ENCODE measurements at places on chromosomes 3 and 15.

GRCh38 chr3:135018149-135018923 is 223.3 kb downstream of the EPHB1 start:
- no peak for DNase-seq

- DNase-seq, result no peak
Measured at GRCh38 chr15:97652041-97652440, 308.5 kb upstream of the ARRDC4 start.

- no peak for DNase-seq
Measured at GRCh38 chr3:152656214-152656971, 178.5 kb upstream of the P2RY1 start.

GRCh38 chr3:72280876-72281275 is 495.9 kb upstream of the PROK2 start:
- no peak for DNase-seq

GRCh38 chr15:47711655-47712054 is 5.7 kb upstream of the SEMA6D start:
- no peak for DNase-seq

GRCh38 chr3:123884203-123884831 is at the start of gene MYLK:
Gene MYLK, minus strand, starts transcription at chr3:123884332. Its CDS starts 90,491 bp downstream, at chr3:123793841.
- DNase-seq, result peak; percentile 82

DNA sequence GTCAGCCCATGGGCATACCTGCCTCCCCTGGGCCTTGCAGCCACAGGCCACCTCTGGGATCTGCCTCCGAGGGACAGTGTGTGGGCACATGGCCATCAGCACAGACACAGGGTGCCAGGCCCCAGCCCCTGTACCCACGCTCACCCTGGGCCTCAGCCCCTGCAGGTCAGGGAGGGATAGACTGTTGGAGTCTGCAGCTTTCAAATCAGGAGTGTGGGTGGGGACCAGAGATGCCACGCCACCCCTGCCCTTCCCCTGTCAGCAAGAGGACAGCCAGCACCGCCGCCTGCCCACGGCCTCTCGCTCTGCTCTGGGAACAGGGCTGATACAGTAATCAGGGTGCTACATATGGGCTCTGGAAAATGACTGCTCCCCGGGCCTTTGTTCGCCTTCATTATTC is 72.7 kb downstream of the DNAJB8 start:
- no peak for DNase-seq

DNA sequence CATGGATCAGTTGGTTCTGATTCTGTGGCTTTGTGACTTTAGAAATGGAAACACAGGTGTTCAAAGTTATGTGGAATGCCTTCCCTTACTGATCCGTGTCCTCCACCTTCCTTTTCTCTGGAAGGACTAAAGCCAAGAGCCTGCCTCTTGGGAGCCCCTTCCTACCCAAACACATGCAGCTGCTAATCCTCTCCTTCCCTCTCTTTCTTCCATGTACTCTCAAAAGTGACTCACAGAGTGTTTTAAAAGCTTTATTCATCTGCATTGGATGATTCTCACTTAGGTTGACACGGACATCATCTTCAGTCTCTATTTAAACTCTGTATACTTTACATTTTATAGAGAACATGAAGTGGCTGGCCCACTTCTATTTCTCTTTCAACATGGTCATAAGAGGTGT is 856.5 kb upstream of the ARPP21 start:
- no peak for DNase-seq

DNA sequence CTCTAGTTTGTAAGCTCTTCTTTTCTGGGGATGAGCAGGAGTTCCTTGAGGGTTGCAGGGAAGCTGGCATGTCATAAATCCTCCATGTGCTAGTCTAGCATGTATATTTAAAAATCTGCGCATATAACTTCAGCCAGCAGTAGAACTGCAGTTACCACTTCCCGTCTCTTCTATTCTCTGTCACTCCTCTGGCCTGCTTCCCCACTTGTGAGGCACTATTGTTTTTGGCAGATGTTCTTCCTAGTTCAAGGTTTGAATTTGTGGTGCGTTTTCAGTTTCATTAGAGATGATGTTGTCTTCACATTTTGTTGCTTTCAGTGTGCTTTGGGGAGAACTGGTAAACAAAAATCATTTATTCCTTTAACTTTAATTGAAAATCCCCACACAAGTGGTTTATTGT is 169.1 kb upstream of the ZPLD1 start:
- no peak for DNase-seq

DNA sequence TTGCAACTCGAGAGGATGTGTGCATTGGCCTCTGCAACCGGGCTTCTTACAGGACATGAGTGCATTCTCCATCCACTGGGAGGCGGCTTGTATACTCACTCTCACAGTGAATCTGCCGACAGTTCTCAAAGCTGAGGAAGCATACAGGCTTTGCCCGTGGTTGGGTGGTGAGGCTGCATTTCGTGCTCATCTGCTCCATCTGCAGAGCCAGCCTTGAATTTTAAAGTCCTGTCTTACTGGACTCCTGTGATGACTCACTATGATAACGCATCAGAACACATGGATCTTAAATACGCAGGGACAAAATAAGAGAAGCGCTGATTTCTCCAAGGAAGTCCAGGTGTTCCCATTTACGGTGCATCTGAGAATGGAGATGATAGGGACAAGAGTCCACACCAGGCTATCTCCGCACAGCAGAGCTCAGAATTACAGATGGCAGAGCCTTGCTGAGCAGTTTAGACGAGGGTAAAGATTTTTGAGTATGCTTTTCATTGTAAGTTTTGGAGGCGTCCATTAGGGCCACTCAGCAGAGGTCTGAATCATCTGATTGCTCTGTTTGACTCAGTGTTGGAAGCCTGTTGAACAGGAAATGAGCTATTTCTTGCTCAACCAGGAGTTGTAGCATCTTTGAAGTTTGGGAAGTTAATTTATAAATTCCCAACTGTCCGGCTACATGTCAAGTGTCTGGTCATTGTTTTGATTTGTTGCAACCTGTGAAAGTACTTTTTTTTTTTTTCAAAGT is 87.1 kb downstream of the GABRG3 start:
- DNase-seq, result no peak

DNA sequence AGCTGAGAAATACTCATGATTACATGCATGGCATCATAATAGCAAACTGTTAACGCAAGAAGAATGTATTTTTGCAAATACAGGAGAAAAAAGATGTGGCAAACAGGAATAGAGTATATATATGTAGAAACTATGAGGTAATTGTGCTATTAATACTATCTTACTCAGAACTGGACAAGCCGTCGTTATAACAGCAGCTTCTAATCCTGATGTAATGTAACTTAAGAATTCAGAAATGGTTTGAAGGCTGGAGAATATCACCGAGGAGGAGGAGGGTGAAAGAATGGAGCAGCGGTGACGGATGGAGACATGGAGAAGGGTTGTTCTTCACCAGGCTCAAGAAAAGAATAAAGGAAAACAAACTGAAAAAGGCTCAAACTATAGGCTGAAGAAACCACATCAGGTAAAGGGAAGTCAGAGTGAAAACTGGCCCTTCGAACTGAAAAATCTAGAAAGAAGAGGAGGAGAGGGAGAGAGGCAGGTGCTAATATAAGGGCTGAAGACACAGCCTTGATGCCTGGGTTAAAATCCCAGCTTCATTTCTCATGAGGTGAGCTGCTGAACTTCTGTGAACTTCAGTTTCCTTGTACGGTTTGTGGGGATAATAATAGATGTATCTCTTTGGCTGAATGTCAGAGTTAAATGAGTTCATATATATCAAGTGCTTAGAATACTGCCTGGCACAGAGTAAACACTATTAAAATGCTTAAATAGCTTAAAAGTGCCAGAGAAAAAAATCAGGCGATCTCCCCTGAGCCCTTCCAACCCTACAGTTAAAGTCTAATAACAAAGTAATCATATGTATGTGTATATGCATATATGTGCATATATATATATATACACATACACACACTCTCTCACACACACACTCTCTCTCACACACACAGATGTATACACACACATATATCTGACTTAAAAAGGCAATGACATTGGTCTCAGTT is 43.9 kb downstream of the GOLIM4 start:
- no peak for DNase-seq

- DNase-seq, result no peak
Measured at GRCh38 chr3:162933656-162934055, 1437.0 kb downstream of the OTOL1 start.

DNA sequence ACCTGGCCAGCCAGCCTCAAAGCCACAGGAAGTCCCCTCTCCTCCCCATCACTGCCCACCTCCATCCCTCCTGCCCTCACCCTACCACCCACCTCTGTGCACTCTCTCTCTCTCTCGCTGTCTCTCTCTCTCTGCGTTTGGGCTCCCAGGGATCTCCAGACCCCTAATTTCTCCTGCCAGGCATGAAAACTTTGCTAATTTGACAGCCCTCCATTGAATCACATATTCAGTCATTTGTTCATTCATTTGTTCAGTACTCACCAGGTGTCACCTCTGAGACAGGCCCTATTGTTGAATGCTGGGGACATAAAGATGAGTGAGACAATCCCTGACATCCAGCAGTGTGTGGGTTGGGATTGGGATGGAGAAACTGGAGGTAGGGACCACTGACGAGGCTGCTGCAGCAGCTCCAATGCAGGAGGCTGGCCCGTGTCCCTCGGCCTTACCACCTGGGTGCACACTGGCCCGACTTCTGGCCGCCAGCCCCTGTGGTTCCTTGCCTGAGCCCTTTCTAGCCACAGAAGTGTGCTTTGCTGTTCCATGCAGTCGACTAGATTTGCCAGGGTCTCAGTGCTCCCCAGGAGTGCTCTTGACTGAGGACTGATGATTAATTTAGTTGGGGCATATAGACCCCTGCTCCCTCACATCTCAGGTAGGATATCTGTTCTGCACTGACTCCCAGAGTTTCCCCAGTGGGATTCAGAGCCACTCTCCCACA is 38.6 kb upstream of the TSEN2 start:
- no peak for DNase-seq

DNA sequence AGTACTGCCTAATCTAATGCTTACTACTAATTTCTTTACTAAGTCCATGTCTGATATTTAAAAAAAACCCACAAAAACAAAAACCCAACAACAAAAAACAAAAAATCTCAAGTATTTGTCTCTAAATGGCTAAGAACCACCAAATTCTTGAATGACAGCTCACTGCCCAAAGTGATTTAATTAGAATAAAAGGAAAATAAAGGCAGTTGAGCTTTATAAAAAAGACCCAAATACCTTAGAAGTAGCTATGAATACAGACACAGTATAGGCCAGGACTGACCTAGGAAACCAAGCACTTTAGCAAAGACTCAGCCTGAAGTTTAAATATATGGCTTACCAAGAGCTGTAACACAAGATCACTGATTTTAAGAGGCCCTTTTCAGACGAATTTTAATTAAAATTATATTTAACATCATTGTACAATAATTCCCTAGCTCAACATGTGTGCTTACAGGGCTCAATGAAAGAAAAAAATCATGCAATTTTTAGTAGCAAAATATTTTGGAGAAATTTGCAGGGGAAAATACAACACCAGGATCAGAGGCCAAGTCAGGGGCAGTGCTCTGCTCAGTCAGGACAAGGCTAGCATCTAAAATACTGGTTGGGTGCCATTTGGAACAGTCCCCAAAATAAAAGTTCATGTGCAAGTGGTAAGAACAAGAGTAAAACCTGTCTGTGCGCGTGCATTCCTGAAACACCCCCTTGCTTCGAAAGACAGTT is 24.8 kb downstream of the UQCC5 start:
- DNase-seq, result no peak

DNA sequence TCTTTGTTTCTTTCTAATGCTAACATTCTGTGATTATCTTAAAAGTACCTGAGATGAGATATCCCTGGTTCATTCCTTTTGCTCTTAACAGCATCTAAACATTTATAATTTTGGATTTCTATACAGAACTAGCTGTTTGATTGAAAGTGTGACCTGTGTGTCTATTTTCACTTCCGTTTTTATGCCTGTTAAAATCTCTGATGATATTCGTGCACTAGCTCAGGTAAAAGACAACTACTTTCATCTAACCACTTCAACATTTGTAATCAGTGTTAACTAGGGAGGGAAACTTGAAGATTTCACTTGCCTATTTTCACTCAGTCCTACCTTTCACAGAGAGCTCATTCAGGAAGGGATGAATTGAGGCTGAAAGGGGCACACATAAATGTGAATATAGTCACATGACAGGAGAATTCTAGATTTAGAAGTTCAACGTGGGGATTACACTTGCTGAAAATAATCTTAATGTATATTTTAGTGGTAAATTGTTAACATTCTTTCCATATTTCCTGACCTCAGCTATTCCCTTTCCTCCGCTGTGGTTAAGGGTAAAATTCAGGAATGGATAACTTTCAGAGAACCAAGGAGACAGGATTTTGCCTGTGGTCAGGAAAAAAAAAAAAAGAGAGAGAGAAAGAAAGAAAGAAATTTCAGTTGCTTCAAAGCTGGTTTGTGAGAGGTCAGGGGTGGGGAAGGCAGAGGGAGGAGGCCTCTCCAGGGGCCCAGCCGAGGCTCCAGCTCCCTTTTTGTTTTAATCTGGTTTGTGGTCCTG is 159.8 kb upstream of the TSC22D2 start:
- no peak for DNase-seq

DNA sequence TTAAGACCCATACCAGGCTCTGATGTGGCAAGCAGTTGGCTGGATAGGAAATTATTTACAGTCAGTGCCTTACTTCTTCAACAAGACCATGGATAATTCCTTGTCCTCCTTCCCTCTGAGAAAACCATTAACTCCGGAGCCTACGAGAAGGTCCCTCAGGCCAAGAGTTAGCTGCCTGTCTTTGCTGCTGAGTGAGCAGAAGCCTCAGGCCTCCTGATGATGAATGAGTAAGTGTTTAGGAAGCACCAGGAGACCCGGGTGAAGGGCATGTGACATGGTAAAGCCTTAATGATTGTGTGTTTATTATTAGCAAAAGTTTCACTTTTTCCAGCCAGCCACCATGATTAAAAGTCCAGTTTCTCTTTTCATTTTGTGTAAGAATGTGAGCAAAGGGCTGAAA is 174.9 kb upstream of the TOPAZ1 start:
- no peak for DNase-seq

- no peak for DNase-seq
Measured at GRCh38 chr3:68373727-68374126, 558.6 kb downstream of the TAFA4 start.

GRCh38 chr3:52281981-52282801 is 3.7 kb upstream of the WDR82 start:
- DNase-seq, result no peak

DNA sequence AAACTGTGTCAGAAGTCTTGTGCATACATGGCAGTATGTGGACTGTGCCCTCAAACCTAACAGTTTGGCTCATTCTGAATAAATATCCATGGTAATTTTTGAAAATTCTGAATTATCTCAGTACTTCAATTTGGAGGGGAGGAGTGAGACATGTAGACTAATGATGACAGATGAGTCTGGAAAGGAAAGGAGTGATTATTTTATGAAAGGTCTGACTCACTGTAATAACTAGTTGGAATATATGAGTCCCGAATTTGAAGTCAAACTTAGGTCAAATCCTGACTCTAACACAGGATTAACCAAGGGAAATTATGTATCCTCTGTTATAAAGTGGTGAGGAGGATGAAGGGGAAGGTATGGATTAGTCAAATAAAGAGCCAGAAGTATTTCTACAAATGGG is 38.6 kb downstream of the SUCNR1 start:
- no peak for DNase-seq

DNA sequence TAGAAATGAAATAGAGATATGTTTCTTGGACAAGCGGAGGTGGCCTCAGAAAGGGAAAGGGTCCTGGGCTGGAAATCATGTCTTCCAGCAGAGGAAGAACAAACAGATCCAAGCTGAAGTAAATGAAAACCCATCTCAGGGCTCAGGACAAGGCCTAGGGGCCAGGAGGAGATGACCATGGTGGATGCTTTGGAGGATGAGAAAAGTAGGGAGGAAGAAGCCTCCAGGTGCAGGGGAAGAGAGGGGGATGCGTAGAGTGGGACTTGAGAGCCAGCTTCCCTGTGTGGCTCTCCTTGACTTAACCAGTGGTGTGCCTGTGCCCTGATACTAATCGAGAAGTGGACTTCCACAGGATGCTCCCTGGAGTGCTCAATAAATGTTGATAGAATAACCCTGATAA is 203.2 kb downstream of the FAM43A start:
- DNase-seq, result no peak

All from amniotic stem cell (primary cell).